ENCODE measurements at places on chromosomes 5 and 9.

DNA sequence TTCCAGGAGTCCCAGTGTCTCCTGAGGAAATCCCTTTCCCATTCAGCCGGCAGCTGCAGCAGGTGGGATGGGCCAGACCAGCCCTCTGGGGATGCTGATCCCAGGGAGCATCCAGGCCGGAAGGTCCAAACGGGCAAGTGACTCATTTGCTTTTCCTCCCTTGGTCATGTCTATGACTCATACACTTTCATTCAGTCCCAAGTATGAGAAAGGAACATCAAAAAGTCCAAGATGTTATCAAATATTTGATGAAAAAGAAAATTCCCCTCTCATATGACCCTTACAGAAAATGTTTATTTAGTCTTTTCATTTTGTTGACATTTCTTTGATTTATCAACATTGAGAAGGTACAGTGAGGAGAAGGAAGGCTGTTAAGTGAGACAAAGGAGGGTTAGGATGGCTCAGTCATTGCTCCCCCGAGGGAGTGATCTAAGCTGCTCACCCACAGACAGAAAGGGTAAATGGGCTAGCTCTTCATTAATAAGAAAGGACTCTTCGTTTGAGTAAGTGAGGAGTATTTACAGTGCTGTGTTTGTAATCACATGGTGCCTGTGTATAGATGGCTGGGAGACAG lies 117.6 kb upstream of the ANKRD55 start:
- DNase-seq: peak; percentile 92

GRCh38 chr5:179327021-179327735 lies 18.1 kb downstream of the ADAMTS2 start:
- no peak for DNase-seq

DNA sequence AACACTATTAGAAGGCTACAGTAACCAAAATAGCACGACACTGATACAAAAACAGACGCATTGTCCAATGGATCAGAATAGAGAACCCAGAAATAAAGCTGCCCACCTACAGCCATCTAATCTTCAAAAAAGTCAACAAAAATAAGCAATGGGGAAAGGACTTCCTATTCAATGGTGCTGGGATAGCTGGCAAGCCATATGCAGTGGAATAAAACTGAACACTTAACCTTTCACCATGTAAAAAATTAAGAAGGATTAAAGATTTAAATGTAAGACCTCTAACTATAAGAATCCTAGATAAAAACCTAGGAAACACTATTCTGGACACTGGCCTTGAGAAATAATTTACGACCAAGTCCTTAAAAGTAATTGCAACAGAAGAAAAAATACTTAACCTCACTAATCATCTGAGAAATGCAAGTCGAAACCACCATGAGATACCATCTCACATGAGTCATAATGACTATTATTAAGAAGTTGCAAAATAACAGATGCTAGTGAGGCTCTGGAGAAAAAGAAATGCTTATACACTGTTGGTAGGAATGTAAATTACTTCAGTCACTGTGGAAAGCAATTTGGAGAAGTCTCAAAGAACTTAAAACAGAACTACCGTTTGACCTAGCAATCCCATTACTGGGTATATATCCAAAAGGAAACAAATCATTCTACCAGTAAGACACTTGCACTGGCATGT lies 203.3 kb upstream of the CDH9 start:
- DNase-seq: peak; percentile 97

GRCh38 chr9:69199769-69200470 lies 25.8 kb downstream of the TJP2 start:
- DNase-seq: no peak

- DNase-seq: no peak
These were observed 82.7 kb downstream of the SV2C start for GRCh38 chr5:76165711-76166374.

Measured in HS-5 (cell line).